ENCODE measurements at places on chromosomes 16 and 17.

DNA sequence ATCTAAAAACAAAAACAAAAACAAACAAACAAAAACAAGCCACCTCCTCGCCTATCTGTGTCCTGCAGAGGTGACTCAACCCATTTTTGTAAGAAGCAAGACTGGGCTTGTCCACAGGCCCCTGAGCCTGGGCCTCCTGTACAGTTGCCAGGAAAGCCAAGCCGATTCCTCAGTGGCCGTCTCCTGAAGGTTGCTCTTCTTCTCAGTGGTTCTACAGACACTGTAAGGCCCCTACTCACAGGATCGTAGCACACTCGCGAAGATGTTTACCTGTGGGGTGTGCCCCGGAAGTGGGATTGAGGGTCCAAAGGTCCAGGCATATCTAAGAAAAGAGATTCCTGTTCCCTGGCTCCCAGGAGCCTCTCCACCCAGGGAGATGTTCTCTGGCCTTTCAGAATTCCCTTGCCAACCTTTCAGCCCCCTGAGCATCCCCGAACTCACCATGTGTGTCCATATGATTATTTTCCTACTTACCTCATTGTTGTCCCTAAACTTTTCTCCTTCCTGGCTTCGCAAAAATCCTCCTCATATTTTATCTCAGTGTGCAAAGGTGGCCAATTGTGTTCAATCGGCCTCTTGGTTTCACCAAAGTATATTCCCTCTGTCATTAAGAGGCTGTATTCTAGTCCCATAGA lies 7.5 kb upstream of the CES3 start:
- peaks cover 55% of the 10 kb centered on the region for H3K27me3 ChIP-seq
- no peaks in the 10 kb centered on the region for H3K36me3 ChIP-seq
- no peak overlapping the region for H3K27ac ChIP-seq
- H3K4me1 ChIP-seq = no peaks in the 10 kb centered on the region
- peak overlapping the region; percentile 5 for H3K4me3 ChIP-seq

DNA sequence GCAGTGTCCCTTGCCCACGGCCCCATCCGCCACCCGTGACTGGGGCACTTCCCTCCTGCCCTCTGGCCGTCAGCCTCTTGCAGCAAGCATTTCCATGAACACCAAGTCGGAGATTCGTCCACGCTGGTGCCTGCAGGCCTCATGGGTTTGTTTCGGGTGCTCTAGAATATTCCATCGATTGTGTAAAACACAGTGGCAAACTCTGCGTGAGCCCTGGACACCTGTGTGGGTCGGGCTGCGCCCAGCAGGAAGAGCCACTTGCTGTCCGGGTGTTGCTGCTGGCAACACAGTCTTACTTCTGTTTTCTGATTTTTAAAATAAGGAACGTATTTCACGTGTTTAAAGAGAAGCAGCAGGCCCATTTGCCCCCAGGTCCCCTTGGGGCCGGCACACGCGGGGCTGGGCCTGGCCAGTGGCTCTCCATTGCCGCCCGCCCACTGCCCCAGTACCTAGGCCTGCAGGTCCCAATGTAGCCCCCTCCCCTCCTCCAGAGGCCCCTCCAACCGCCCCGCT lies 10.0 kb downstream of the CYBC1 start:
- no peaks in the 10 kb centered on the region for H3K36me3 ChIP-seq
- peak overlapping the region; percentile 57 for H3K4me3 ChIP-seq
- H3K27me3 ChIP-seq = no peaks in the 10 kb centered on the region
- no peak for DNase-seq

DNA sequence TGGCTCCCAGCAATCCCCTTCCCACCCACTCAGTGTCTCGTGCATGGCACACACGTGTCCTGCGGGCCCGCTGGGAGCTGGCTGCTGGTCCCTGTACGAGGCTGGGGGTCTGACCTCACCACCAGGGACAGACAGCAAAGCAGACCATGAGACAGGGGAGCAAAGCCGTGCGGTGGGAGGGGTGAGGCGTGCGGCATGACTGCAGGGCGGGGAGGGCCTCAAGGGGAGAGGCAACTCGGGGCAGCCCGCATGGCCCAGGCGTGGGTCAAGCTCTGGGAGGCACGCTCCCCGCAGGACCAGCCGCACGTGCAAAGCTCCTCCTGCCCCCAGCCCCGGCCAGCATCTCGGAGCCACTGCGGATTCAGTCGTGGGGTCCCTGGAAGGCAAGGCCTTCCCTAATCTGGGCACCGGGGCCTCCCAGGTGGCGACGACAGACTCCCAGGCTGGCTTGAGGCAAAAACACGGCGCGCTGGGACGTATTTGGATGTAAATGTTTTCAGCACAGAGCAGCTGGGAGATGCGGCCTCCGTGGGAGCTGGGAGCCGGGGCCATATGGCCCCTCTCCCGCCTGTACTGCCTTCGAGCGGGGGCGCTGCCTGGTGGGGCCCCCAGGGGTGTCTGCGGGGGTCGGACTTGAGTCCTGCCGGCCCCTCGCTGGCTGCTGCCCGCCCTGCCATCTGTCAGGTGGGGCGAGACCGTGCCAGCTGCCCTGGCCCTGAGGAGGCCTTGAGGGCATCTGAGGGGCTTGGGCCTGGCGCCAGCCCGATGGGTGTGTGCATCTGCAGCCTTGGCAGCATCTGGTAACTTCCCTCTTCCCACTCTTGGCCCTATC lies 12.2 kb upstream of the CBFA2T3 start:
- peak overlapping the region; percentile 27 for H3K27ac ChIP-seq
- no peak for DNase-seq
- H3K4me3 ChIP-seq = no peak overlapping the region
- H3K36me3 ChIP-seq = no peaks in the 10 kb centered on the region
- H3K27me3 ChIP-seq = no peaks in the 10 kb centered on the region

DNA sequence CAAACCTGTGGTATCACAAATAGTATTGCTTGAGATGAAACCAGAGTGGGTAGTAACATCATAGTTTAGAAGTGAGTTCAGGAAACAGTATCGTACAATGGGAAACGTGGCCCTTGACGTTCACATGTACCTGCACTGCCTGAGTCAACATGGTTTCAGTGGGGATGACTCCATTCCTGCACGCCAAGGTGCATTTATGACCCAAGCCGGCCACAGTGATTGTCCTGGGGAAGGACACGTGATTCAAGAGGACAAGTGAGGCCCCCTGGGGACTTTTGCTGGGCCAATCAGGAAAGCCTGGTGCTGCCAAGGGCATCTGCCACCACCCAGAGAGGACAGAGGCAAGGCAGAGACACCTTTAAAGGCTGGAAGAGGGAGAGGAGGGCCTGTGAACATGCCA lies 119.2 kb downstream of the AXIN2 start:
- DNase-seq = no peak
- peaks cover 18% of the 10 kb centered on the region for H3K4me1 ChIP-seq
- H3K27me3 ChIP-seq = no peaks in the 10 kb centered on the region
- H3K36me3 ChIP-seq = no peaks in the 10 kb centered on the region

DNA sequence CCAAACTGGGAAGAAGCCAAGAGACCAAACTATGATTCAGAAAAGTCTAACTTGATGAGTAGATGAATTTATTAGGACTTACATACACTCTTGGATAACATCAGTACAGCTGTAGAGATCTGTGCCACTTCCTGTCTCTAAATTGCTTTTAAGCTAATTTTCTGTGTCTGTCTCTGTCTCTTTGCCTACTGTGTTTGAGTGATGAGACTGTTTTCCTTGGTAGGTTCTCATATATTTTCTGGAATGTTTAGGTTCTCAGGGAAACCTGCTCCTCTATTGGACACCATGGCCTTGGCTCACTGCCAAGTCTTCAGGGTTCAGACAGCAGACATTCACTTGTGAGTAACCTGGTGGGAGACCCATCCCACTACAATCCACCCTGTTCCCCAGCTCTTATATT lies 103.5 kb upstream of the KIF2B start:
- no peak for DNase-seq
- H3K4me1 ChIP-seq = no peaks in the 10 kb centered on the region
- no peaks in the 10 kb centered on the region for H3K36me3 ChIP-seq
- H3K4me3 ChIP-seq = no peak overlapping the region

DNA sequence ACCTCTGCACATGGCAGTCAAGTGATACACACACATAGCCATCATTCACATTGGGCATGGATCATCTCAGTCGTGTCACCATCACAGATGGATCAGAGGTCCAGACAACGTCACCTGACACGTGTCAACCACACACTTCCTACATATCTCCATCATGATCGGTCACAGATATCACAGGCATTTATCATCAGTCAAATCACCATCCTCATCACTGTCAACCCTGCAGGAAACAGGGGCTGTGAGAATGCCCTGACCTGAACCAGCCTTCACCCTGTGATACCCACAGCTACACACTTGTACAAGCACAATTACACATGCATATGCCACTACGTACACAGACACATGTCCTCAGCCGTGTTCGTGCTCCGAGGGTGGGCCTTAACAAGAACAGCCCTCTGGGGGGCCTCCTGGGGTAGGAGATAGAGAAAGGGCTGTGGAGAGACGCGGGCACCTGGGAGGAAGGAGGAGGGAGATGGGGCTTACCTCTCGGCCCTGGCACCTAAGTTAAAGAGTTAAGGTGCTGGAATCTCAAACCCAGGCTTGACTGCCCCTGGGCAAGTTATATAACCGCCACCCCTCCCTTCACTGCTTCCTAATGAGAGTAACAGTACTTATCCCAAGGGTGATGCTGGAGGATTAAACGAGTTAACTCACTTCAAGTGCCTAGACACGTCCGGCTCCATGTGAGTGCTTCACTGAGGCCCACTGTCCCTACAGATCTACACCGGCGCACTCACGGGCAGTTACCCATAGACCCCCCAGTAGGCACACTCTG lies 1.1 kb downstream of the SLC12A4 start:
- H3K36me3 ChIP-seq = no peaks in the 10 kb centered on the region
- no peak for DNase-seq
- peaks cover 38% of the 10 kb centered on the region for H3K4me1 ChIP-seq
- no peaks in the 10 kb centered on the region for H3K27me3 ChIP-seq
- peak overlapping the region; percentile 97 for H3K4me3 ChIP-seq
- H3K27ac ChIP-seq = peak overlapping the region; percentile 94

GRCh38 chr17:82059272-82060000 lies 6.2 kb downstream of the DUS1L start:
- no peaks in the 10 kb centered on the region for H3K27me3 ChIP-seq
- H3K4me3 ChIP-seq = peak overlapping the region; percentile 44

DNA sequence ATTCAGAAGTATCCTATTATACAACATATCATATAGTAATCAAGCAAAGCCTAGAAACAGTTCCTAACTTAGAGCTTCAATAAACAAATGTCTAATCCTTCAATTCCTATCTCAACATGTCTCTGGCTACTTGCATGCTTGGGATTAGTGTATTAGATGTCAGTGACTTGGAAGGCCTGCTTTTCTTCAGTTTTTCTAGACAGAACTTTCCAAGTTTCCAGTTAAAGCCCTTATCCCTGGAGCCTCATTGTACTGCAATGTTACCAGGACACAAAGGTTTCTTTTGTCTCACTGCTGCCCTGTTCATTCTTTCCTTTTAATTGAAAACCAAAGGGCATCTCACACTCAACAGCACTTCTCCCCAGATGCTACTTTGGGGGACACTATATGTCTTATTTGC lies 16.5 kb downstream of the PSME3IP1 start:
- peaks cover 23% of the 10 kb centered on the region for H3K36me3 ChIP-seq
- peaks cover 16% of the 10 kb centered on the region for H3K4me1 ChIP-seq
- no peak overlapping the region for H3K4me3 ChIP-seq
- no peaks in the 10 kb centered on the region for H3K27me3 ChIP-seq
- DNase-seq = no peak

- H3K36me3 ChIP-seq = no peaks in the 10 kb centered on the region
- peaks cover 46% of the 10 kb centered on the region for H3K4me1 ChIP-seq
Measured at GRCh38 chr16:79991969-79992368, 391.4 kb upstream of the MAF start.

DNA sequence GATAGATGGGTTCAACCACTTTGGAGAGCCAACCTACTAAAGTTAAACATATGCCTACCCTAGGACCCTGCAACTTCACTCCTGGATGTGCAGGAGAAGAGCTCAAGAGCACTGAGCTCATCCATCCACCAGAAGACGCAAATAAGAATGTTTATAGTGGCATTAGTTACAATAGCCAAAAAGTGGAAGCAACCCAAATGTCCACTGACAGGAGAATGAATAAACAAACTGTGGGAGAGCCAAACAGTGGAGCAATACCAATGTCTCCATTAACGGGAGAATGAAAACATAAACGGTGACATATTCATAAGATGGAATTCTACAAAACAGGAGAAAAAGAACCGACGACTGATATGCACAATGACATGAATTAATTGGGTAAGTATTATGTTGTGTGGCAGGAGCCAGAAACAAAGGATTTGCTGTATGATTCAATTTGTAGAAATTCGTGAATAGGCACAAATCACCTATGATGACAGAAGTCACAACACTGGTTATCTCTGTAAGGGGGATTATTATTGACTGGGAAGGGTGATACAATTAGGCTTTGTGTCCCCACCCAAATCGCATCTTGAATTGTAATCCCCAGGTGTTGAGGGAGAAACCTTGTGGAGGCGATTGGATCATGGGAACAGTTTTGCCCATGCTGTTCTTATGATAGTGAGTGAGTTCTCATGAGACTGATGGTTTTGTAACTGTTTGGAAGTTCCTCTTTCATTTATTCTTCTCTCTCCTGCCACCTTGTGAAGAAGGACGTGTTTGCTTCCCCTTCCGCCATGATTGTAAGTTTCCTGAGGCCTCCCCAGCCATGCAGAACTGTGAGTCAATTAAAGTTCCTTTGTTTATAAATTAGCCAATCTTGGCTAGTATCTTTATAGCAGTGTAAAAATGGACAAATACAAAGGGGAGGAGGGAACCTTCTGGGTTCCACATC lies 57.9 kb upstream of the PLCG2 start:
- H3K4me3 ChIP-seq = no peak overlapping the region
- no peaks in the 10 kb centered on the region for H3K36me3 ChIP-seq
- peaks cover 19% of the 10 kb centered on the region for H3K4me1 ChIP-seq
- peak overlapping the region; percentile 40 for H3K27ac ChIP-seq

DNA sequence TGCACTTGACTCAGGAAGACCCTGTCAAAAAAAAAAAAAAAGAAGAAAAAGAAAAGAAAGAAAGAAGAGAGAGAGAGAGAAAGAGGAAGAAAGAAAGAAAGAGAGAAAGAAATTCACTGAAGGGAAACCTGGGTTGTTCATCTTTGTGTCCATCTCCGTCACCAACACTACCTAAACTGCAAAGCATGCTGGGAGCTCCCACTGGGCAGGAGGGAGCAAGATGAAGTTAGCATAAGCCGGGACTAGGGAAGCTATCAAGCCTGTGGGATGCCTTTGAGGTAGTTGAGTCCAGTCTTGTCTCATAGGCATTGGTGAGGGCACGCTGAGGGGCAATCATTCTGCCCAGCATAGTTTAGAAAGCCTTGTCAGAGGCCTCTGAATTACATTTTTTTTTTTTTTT lies 7.6 kb upstream of the CBFB start:
- no peak overlapping the region for H3K27ac ChIP-seq
- H3K4me3 ChIP-seq = no peak overlapping the region
- H3K36me3 ChIP-seq = no peaks in the 10 kb centered on the region
- peaks cover 16% of the 10 kb centered on the region for H3K4me1 ChIP-seq
- DNase-seq = no peak

Measured in neural crest cell (in vitro differentiated cells).